ENCODE measurements at places on chromosomes 1 and 21.

GRCh38 chr1:1026599-1027413, 6.9 kb downstream of the AGRN start:
- no peak for DNase-seq

- DNase-seq = no peak
Measured at GRCh38 chr1:14474856-14475255, 123.6 kb upstream of the KAZN start.

- no peak for DNase-seq
Measured at GRCh38 chr1:226976978-226977642, 37.0 kb downstream of the COQ8A start.

DNA sequence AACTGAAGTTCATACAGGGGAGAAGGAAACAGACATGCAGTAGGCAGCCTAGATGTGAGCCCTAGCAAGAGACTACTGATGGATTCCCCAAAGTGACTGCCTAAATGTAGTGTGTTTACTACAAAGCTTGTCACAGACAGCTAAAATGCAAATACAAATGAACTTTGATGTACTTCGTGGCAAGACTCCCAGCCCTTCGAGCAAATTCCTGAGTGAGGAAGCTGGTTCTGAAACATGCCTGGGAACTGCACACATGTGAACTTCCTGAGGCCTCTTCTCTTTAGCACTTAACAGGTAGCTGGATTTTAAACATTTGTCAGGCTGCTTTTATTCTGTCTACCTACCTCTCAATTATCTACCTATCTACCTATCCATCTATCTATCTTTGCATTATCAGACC, 6.7 kb upstream of the IRF2BP2 start:
- no peak for DNase-seq

DNA sequence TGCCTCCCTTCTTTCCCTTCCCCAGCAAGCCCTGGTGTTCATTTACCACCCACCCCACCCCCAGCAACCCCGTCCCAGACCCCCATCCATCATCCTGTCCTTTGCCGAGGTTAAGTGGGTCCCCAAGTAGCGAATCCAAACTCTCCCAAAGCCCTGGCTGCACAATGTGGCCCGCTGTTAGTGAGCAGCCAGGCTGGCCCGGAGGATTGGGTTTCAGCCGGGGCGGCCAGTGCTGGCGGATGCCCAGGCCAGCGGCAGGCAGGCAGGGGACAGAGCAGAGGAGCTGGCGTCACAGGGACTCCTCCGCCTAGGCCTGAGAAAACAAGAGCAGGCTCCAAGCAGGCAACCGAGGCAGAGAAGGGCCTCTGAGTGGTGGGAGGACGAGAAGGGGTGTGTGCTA, 61.4 kb downstream of the EPHB2 start:
- no peak for DNase-seq

DNA sequence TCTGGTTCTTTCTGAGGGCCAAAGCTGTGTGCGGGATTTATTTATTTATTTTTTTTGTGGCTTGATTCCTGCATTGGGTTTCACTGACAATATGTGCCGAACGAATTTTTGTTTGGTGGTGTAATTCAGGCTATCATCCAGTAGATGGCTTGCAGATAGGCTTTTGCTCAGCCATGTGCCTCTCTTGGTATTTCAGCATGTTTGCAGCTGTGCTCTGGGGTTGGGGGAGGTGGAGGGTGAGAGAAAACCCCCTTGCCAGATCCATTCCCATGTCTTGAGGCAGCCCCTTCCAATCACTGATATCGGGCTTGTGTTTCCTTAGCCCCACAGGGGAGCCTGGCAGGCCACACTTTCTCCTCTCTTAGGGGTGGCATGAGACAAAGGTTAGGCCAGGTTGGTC, 302.4 kb downstream of the PTGER3 start:
- DNase-seq = peak; percentile 23

- no peak for DNase-seq
Measured at GRCh38 chr1:6208723-6209660, 3.1 kb downstream of the RNF207 start.

DNA sequence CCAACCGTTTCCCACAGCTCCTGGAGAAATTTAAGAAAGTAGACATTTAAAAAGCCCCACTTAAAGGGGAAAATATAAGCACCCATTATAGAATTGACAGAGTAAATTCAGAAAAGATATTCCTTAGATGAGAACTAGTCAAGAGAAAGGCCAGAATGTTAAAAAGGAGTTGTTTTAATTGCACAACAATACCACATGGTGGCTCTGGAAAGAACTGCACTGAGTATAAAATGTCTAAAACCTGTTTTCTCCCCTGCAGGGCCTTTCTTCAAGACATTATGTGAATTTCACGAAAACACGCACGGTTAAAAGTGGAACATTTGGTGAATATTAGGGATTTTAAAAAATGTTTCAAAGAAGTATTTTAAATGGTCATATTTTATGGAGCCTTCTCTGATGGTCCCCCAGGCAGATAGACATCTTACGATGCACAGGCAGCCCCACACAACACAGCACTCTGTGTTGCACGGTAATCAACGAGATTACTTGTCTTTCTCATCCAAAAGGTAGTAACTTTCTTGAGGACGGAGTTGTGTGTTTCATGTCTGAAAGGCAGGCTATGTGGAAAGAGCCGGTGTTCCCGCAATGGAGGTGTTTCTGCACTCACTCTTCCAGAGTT, 101.9 kb downstream of the PRRX1 start:
- no peak for DNase-seq

- no peak for DNase-seq
Measured at GRCh38 chr1:39915499-39916129, 13.9 kb upstream of the MYCL start.

DNA sequence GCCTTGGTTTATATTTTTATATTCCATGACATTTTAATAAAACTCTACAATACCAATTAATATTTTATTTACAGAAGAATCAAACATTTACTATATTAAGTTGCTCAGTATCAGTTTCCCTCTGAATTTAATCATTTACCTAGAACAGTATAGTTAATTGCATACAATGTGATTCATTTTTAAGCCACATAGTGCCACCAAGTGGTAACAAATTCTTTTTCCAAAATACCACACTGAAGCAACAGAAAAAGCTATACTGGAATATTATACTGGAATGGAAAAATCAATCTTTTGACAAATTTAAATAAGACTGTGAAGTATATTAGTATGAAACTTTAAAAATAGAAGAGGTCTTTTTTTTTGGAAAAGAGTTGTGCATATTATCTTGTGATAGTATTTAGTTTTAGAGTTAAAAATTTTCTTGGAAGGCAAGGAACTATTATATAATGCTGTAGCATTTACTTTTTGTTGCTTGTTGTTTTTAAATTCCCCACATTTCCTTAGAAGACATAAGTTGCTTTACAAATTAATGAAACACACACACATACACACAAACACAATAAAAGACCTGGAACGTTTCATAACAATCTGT, 57.3 kb downstream of the ZNF644 start:
- no peak for DNase-seq

GRCh38 chr1:214066190-214066589, 78.4 kb downstream of the PROX1 start:
- DNase-seq = no peak

- no peak for DNase-seq
Measured at GRCh38 chr1:248757784-248758195, 2.2 kb upstream of the LYPD8 start.

DNA sequence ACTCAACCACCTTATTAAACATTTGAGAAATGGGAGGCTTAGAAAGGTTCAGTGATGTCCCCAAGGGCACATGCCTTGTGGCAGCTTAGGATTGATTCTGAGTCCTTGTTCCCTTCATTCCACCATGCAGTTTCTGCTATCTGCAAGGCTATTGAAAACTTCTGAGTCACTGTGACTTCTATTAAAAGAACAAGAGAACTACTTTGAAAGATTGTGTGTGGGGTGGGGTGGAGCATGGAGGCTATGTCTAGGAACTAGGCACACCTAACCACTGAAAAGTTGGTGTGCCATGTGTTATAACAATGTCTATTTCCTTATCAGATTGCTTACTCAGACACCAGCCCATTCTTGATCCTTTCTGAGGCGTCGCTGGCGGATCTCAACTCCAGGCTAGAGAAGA, 10.8 kb downstream of the MTARC1 start:
- DNase-seq = no peak

DNA sequence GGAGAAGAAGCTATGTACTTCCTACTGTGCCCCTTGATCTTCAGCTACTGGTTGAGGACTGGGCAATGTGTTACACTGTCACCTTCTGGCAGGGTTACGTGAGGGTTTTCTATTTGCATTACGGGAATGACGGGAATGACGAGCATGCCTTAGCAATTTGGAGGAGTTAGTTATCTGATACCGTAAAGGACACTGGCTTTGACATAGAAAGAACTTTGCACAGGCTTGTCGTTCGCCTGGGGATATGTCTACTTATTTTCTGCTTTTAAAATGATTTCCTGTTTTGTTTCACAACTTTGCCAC, 19.8 kb upstream of the ACBD6 start:
- DNase-seq = no peak

DNA sequence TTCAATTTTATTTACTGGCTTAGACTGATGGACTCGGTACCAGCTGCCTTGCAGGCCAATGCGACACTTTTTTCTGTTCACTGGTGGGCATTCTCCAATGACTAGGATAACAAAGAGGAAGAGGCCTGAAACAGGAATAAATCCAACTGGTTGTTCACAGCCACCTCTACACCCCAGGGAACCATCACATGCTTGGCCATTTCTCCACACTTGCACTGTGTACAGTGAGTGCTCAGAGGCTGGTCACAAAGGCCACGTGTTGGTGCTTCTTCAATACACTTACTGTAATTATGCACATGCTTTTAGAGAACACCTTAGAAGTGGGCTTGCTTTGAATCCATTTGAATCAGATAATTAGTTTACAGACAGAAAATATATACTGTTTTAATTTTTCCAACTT, 113.4 kb downstream of the FAM78B start:
- DNase-seq = no peak

DNA sequence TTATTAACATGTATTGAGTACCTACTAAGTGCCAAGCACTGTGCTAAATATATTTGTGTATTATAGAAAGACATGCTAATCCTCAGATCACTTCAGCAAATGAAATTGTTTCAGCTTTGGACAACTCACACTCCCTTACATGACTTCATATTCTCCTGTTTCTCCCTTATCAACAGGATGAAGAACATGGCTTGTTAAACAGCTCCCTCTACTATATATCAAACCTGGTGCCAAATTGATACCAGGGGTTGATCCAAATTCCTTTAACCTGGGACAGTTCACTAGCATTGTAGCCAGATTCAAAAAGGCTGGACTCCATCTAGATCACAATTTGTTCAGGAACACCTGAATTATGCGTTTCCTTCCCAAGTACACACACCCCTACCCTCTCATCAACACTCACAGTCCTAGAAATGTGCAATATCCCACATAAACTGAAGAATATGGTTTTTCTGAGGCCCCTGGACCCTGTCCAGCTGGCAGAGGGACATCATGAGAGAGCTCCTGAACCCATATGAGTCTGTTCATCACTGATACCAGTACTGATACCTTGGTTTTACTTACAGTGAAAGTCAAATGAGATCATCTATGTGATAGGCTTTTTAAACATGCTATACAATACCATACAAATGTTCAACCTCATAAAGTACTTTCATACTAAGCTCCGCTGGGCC, 47.0 kb upstream of the PALMD start:
- no peak for DNase-seq
